LNCaP clone FGC (cell line): ENCODE measurements at places on chromosomes 3 and 15.

GRCh38 chr3:54906763-54907162 lies 21.1 kb downstream of the LRTM1 start:
- DNase-seq, result no peak

- DNase-seq, result no peak
These were observed 16.6 kb upstream of the AGTR1 start for GRCh38 chr3:148681080-148681479.

DNA sequence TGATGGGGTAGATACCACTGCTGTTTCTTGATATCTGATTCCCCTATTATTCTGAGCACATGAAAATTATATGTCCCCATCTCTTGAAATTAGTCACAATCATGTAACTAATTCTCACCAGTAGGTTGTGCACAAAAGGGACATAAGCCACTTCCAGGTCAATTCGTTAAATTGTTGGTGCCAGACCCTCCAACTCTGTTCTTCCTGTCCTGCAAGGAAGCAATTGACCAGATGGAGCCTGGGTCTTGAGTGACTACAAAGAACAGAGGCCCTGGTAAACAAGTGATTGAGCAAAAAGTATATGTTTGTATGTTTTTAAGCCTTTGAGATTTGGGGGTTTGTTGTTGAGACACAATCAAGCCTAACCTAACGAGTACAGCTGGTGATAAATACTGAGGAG lies 36.9 kb downstream of the ABI3BP start:
- no peak for DNase-seq

GRCh38 chr3:127887321-127887720 lies 27.7 kb upstream of the KBTBD12 start:
- no peak for DNase-seq

GRCh38 chr3:59935025-59935424 lies 885.2 kb upstream of the CFAP20DC start:
- no peak for DNase-seq
